ENCODE measurements at places on chromosomes 16 and 17. TPM values are rescaled to one million over a fixed set of nuclear protein-coding genes. Genes with fewer than 3 reads are reported as not detected.

The ZG16 gene
- total RNA-seq: not detected

The TP53TG3C gene
- 0.23 TPM for total RNA-seq

The KCNJ2 gene
- 0.66 TPM for total RNA-seq

The MYCBPAP gene
- not detected for total RNA-seq

The SPN gene
- total RNA-seq: 4.1 TPM

The KDM6B gene
- 0.27 TPM for total RNA-seq

The GPR179 gene
- total RNA-seq: not detected

The TOP2A gene
- total RNA-seq: 155 TPM

The CIBAR2 gene
- not detected for total RNA-seq

The KCNAB3 gene
- 1.8 TPM for total RNA-seq

The ASB16 gene
- total RNA-seq: not detected

The ABAT gene
- total RNA-seq: not detected

The MLKL gene
- total RNA-seq: 54.9 TPM

The TBC1D3H gene
- not detected for total RNA-seq

The PIMREG gene
- total RNA-seq: 12.9 TPM

The NLRC3 gene
- 0.11 TPM for total RNA-seq

The ACE gene
- not detected for total RNA-seq

The LGALS9B gene
- not detected for total RNA-seq

The TBC1D28 gene
- total RNA-seq: not detected

The FBXO39 gene
- not detected for total RNA-seq

The VMO1 gene
- not detected for total RNA-seq

The TBC1D3 gene
- total RNA-seq: 0.20 TPM

Data from HT1080 (cell line).